ENCODE measurements at places on chromosomes 6 and 20.

GRCh38 chr20:20373091-20373571 is 5.2 kb downstream of the INSM1 start:
- no peak for DNase-seq

DNA sequence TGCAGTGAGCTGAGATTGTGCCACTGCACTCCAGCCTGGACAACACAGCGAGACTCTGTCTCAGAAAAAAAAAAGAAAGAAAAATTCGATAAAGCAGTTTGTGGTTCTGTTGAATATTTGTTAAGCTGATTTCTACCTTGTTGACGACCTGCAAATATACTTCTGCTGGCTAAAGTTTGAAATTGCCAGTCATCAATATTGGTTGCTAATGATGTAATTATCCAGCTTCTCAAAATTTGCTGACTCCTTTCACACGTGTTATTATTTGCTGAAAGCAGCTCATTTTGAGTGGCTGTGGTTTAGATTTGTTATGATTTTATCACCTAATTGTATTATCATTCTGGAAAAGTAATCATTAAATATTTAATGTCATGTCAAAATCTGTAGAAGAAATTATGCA is 774.3 kb downstream of the QKI start:
- DNase-seq = no peak

DNA sequence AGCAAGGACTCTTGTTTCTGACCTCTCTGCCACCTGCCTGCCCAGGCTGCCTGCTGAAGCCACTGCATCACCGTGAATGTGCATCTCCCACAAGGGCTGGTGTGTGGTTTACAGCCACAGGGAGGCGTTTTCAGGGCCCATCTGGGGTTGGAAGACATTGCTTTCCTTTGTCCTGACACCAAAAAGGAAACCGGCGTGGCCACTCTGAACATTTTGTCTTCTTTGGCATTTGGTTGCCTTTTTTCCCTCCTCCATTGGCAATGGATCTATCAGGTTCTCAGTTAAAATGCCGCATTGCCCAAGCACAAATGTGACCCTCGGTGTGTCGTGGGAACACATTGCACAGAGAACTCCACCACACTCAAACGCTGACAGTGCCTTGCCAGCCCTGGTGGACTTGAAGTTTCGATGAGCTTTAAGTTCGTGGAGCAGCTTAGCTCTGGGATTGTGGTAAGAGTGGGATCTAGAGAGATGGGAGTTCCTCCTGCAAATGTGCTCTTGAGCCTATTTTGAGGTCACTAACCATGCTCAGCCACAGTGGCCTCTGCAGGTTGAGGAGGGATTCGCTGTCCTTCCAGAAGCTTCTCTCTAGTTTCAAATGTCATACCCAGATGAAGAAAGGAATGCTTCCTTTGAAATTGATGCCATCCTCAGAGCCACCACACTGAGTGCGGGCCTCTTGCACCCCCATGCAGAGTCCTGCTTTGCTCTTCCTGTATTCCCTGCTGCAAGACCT is 14.8 kb upstream of the PCK1 start:
- DNase-seq = no peak

DNA sequence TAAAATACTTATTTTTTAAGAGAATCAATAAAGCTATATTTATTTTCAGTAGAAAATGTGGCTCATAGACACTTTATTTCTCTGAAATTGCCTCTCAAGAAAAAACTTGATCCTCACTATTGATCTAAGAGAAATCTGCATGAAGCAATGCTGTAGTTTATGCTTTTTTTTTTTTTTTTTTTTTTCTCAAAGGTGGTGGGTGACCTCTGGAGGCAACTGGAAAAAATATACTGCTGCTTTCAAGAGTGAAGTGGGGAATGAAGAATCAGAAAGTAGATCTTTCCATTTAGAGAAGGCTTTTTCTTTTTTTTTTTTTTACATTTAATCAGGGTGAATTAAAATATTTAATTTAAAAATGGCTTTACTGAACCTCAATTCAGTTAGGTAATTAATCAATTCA is 169.3 kb downstream of the SLC16A10 start:
- no peak for DNase-seq

GRCh38 chr6:37141281-37142049 is 28.5 kb upstream of the PIM1 start:
- DNase-seq = no peak

- DNase-seq = no peak
Observed at GRCh38 chr20:11429168-11429567, 488.5 kb upstream of the BTBD3 start.

Data from T follicular helper cell (primary cell).